Stimulated activated CD4-positive, alpha-beta T cell treated with anti-CD3 and anti-CD28 coated beads, Interleukin-4, amount 100 ng/mL, for 24 hours (primary cell): ENCODE measurements at places on chromosomes 5 and 9.

DNA sequence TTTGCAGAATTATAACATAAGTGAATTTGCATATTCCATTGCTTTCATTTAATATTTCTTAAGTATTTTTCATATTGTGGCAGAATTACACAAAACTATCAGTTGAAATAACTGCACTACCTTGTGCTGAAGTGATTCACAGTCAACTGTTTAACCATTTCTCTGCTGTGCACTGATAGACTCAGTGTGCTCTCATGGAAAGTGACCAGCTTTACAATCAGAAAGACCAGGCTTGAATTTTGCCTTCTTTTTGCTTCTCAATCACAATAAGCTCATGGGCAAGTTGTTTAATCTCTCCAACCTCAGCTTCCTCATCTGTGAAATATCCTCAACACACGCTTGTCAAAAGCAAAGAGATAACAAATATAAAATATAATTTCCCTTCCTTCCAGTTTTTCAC is 18.3 kb downstream of the CDK5RAP2 start:
- DNase-seq = no peak

DNA sequence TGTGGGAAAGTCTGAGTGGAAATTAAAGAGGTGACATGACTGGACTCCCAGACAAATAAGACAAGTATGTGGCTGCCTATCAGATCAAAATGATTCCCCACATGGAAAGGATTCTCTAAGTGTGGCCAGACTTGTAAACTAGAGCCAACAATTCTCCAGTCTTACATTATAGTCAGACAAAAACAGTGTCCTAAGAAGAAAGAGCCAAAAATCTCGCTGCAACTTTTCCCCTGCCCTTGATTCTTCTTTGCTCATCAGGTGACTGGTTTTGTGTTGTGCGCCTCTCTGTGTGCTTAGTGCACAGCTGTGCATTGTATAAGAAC is 164.2 kb upstream of the TARS1 start:
- no peak for DNase-seq

GRCh38 chr5:33476992-33477391 is 36.2 kb downstream of the TARS1 start:
- no peak for DNase-seq

- no peak for DNase-seq
Observed at GRCh38 chr9:125446561-125447094, 185.0 kb downstream of the GAPVD1 start.

DNA sequence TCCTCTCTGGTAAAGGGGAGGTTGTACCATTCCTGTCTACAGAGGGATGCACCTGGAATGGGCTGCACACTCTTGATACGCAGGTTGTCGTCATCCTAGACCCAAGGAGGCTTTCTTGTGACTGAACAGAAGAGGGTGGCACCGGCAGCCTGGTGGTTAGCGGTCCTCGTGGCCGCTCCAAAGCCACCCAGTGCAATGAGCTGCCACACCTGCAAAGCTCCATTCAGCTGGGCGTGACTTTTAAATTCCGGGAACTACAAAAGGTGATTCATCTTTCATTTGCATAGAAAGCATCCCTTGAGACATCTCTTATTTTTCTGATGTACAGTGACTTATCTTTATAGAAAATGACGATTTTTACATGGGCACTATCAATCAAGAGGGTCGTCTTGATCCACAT is 286.1 kb upstream of the IRX1 start:
- DNase-seq = no peak

DNA sequence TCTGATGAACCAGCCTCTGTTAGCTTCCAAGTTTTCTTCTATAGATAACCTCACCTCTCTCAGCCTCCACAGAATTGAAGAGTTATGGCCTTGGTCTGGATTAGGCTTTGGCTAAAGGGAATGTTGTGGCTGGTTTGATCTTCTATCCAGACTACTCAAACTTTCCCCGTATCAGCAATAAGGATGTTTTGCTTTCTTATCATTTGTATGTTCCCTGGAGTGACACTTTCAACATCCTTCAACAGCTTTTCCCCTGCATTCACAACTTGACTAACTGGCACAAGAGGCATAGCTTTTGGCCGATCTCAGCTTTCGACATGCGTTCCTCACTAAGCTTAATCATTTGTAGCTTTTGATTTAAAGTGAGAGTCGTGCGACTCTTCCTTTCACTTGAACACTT is 28.1 kb upstream of the GNE start:
- DNase-seq = no peak

GRCh38 chr9:116008278-116008677 is 145.3 kb upstream of the PAPPA start:
- DNase-seq = no peak

GRCh38 chr9:126556560-126557250 is 57.0 kb upstream of the LMX1B start:
- no peak for DNase-seq

DNA sequence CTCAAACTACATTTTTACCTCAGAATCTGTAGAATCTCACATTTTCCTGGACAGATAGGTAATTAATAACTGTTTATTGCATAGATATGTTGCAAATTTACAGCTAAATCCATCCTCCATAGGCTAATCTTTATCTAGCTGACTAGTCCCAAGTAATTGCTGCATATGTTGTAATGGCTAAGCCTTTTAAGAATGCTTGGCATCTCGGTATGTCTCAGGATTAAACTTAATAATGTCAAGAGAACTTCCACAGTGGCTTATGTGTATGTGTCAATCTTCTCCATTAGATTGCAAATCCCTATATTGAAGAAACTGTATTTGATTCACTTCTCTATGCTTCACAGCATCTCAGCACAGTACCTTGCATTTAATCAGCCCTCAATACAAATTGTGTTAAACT is 131.9 kb downstream of the PRDM9 start:
- DNase-seq = no peak

- peak; percentile 16 for DNase-seq
Observed at GRCh38 chr9:130694205-130694604, 625 bp downstream of the EXOSC2 start.

GRCh38 chr5:78594610-78595457 is 53.7 kb downstream of the LHFPL2 start:
- no peak for DNase-seq

DNA sequence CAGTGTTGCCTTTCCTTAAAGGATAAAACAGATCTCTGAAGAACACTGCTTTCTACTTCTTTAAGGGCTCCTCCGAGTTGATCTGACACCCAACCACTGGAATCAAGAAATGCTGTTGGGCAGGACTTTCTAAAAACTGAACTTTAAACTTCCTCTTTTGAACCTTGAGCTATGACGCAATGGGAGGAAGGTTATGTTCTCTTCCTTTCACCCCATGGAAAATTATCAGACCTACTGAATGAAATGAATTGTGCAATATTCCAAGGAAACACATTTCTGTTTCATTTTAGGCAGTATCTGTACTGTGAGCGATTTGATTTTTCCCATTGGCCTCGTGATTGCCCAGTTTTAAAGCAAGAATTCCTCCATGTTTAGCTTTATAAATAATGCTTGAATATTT is 206.0 kb upstream of the PRR16 start:
- DNase-seq = no peak

DNA sequence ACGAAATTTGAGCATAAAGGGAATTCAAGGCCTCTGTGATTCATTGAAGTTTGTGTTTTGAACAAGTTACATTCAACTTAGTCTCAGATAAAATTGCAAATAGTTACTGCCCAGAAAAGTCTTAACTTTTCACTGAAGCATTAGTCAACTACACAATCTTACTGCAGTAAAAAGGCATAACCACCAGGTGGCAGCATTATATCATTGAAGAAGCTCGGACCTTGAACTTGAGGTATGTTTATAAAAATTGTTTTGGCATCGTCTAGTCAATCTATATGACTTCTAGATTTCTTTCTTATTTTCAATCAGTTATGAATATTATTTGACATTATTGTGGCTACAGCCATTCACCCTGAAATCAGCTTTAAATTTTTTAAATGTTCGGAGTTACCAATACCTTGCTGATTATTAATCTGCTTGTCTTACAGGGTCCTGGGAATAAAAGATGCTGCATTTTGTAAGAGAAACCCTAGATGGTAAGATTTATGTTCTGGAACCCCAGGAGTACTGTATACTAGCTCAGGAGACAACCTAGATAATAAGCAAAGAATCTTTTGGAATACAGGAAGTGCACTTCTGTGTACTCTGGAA is 83.9 kb upstream of the GRAMD2B start:
- DNase-seq = peak; percentile 70

GRCh38 chr5:149381261-149381985 is 2.3 kb upstream of the IL17B start:
- no peak for DNase-seq

DNA sequence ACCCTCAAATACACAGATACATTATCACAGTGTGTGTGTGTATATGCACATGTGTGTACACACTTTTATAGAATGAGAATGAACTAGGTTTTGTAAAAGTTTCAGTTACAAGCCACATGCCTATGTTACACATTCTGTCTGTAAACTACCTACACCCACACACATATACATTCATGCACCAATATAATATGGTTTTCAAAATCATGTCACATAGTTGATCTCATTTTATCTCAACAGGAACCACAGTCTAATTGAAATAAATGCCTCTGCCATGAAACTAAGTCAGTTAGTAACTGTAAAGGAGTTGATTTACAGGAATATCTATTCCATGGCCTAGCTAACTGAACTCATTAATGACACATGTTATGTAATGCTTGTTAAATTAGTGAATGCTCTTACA is 646.6 kb downstream of the PDE4D start:
- DNase-seq = no peak

DNA sequence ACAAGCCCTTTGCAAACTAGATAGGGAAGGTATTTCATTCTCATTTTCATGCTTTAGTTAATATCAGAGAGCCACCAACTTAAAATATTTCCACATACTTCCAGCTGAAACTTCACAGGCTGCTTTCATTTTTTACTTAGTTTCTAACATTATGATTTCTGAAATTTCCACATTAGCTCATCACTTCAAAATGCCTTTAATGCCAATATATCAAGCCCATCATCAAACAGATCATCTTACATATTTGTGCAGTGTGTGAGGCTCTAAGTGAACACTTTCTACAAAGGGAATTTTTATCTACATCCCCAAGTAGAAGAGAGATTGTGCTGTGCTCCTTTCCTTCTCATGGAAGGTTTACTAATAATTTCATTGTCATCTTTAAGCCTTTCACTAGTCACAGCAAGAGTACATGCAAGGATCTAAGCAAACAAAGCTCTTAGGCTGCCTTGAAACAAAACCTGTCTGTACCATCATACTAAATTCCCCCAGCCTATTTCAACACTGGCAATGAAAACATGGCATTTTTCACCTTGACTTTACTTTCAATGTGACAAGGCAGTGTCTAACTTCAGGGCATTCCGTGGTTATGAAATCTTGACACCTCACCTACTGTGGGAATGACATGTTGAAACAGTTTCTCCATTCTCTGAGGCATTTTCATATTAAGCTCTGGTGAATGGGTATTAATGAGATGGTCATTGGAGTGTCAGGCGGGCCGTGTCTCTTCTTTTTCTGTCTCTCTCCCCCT is 45.4 kb downstream of the PPP2R2B start:
- no peak for DNase-seq

DNA sequence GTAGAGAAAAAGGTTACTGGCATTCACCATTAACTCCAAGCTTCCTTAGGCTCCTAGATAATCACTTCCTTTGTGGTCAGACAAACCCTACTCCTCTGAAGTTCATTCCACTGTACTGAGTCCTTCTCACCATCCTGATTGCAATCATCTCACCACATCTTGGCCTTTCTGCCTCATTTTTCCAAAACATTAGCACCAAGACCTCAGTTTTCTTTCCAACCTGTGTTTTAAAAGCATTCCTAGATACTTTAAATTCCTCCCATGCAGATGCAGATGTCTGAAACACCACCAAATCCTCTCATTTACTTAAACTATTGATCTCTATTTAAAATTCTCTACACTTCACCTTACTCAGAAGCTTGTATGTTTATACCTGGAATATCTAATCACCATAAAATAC is 961.3 kb upstream of the CTNND2 start:
- no peak for DNase-seq

GRCh38 chr5:40400245-40400644 is 279.5 kb upstream of the PTGER4 start:
- DNase-seq = no peak

GRCh38 chr5:25858019-25858418 is 1180.4 kb downstream of the CDH9 start:
- DNase-seq = no peak

- no peak for DNase-seq
Observed at GRCh38 chr5:92504346-92504745, 1076.7 kb downstream of the NR2F1-AS1 start.

GRCh38 chr5:72121052-72121779 is 13.9 kb downstream of the MAP1B start:
- no peak for DNase-seq

GRCh38 chr5:33857037-33857436 is 34.8 kb downstream of the ADAMTS12 start:
- DNase-seq = no peak

DNA sequence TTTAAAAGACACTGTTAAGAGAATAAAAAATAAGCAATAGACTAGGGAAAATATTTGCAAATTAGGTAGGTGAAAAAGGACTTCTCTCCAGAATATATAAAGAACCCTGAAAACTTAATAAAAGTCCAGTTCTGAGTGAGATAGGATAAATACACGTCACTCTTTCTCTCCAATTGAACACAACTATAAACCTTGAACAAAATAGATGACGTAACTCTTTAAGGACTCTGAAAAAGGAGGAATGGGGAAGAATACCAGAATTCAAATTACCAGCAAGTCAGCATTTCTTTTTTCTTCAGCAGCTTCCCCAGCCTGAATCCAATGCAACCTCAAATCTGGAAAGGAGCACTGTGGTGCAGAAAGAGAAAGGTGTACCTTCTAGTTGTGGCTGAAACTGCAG is 6.8 kb upstream of the WDR41 start:
- no peak for DNase-seq

DNA sequence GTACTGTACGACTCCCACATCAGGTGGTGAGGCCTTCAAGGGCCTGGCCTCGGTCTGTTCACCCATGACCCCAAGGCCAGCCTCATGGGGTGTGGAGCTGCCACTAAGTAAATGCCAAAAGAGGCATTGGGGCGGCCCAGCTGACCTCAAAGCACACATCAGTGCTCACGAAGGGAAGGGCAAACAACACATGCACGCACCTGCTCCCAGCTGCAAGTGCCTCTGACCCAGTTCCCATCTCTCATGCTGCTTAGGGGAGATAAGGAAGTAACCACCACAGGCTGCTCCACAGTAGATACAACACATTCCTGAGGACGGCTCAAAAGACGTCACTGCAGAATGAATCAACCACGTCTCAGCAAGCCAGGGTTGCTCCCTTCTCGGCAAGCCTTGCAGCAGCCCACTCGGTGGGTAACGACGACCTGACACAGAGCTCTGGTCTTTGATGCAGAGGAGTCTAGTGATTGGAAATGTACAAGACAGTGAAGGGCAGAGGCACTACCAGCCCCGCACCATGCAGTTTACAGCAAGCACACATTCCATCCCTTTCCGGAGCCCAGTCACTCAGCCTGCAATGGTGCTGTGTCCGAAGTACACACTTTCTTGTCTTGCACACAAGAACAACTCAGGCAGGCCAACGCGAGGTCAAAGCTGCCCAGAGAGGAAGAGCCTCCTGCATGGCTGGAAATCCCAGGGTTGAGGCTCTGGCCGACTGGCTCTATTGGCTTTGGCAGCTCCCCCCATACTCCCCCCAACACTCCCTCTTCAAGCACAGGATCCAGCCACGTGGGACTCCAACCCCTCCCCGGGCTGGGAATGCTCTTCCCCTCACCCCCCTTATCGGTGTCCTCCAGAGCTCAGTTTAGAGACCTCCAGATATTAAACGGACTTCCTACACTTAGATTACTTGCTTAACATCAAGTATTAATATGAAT is 31.8 kb downstream of the FABP6 start:
- no peak for DNase-seq

GRCh38 chr5:52807037-52807436 is 19.3 kb downstream of the ITGA1 start:
- DNase-seq = no peak
